ENCODE measurements at places on chromosomes 12 and 14.

DNA sequence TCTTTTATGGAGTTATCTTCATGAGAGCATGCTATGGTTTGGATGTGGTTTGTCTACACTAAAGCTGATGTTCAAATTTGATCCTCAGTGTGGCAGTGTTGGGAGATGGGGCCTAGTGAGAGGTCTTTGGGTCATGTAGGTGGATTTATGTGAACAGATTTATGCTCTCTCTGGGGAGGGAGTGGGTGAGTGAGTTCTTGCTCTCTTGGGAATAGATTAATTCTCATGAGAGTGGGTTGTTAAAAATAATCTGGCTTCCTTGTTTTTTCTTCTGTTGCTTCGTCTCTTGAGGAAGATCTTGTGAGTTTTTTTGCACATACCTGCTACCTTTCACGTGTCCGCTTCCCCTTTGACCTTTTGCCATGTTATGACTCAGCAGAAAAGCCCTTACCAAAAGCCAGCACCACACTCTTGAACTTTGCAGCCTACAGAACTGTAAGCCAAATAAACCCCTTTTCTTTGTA is 20.5 kb downstream of the DERA start:
- peak; percentile 28 for DNase-seq

GRCh38 chr14:61588419-61588901 is 106.9 kb upstream of the HIF1A start:
- DNase-seq, result no peak

DNA sequence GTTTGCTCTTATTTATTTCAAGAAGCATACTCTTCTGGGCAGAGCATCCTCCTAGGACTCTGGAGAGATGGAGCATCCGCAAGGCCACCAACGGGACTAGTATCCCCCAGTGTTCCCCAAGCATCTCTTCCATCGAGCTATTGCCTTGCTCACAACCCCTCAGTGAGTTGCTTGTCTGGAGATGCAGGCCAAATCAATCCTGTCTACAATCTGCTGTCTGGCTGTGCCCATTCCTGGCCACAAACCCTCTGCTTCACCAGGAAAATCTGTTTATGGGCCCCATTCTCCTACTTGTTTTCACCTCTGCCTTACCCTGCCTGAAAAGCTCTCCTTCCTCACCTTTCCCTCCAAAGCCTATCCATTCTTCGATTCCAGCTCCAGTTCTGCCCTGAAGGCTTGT is 219.2 kb downstream of the CACNA1C start:
- DNase-seq, result no peak

DNA sequence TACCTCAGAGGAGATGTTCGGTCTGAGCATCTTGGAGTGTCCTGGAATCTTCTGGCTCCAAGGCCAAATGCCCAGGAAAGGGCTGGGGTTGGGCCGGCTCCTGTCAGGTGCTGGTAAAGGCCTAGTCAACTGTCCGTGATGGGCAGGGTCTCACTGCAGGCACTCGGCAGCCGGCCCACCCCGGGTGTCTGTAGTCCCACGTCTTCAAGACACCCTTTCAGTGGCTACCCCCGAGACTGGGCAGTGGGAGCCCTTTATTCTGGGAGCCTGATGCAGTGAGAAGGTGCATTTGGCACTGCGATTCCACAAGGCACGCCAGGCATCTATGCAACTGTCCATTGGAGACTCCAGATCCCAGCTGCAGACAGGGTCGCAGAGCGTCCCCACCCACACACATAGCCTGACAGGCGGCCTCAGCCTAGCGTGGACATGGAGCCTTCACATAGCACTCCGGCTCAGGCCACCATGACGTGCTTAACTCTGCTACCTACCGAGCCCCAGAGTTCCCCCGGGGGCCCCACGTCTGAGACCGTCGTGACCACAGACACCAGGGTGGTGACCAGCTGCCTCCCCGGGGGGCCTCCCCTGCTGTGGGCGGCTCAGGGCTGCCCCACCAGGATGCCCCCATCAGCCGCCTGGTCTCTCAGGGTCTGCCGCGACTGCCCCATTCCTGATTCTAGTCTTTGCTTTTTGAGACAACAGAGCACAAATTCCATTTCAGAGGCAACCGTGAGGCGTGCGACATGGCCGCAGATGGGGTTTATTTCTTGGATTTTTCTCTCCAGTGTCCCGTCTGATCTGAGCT is 331.8 kb upstream of the SFSWAP start:
- DNase-seq, result no peak

DNA sequence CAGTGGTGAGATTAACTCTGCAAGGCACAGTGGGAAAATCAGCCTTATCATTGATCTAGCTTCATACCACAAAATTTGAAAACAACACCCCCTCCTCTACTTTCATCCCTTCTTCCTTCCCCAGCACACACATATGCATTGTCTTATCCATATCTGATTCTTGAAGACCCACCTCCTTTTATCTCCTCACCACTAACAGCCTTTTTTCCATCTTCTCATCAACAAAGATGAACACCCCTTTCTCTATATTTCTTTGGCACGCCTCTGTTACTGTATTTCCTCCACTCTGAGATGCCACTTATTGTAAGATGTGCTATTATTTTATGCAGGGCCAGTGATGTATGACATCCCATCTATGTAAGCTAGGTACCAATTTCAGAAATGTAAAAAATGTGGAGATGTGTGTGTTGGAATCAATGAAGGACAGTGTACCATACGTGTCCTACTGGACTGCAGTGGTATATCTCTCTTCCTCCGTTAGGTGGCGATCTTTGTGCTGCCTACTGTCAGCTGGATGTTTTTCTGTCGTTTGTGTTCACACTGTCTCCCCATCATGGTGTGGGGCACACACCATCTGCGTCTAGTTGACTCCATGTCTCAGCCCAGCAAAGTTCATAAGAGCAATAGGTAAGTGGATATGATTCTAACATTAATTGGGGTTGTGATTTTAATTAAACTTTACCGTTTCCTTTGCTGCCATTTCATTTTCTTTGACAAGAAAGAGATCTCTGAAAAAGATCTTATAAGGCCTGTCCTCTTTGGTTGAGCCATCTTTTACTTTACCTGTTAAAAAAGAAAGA is 24.0 kb downstream of the CCDC38 start:
- DNase-seq, result peak; percentile 82
